GM12878 (cell line): ENCODE measurements at places on chromosomes 5 and 9. TPM values are rescaled to one million over a fixed set of nuclear protein-coding genes. Genes with fewer than 3 reads are reported as not detected.

GRCh38 chr5:130541617-130542221 lies 623.3 kb downstream of the HINT1 start:
- peak; percentile 9 for DNase-seq

DNA sequence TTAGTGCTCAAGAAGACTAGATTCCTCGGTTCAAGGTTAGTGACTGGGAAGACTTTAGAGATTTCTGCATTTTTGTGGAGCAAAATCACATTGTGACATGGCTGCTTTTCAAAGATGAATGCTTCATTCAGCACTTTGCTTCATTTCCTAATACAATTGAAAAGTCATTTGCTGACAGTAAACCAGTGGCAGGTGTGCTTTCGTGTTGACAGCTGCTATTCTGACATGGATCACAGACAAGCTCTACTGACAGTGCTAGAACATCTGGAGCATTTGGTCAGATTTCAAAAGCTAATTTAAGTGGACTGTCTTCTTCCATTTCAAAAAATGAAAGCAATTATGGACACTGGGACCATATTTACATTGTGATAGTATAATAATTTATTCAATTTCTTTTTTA lies 1060.1 kb downstream of the PTPRD start:
- no peak for DNase-seq

The HAVCR2 gene
- total RNA-seq = 5.2 and 6.5 TPM in 2 replicates

GRCh38 chr5:129966071-129966470 lies 61.8 kb downstream of the CHSY3 start:
- no peak for DNase-seq

DNA sequence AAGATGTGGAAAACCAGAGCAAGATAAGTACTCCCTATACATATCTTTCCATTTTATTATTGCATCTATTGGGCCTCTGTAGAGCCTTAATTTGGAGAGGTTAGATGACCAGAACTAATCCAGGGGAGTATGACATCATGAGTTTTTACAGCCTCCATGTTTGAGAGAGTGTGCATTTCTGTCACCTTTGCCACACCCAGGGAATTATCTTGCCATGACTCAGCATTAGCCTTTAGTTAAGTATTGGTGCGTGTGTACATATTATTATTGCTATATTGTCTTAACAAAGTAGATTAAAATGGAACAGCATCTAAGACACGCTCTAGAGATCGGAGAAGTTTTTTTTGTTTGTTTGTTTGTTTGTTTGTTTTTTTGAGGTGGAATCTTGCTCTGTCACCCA lies 27.6 kb downstream of the DIMT1 start:
- no peak for DNase-seq

The TEX48 gene
- total RNA-seq = not detected in 2 replicates

The CLTA gene
- total RNA-seq = 163 and 172 TPM in 2 replicates

DNA sequence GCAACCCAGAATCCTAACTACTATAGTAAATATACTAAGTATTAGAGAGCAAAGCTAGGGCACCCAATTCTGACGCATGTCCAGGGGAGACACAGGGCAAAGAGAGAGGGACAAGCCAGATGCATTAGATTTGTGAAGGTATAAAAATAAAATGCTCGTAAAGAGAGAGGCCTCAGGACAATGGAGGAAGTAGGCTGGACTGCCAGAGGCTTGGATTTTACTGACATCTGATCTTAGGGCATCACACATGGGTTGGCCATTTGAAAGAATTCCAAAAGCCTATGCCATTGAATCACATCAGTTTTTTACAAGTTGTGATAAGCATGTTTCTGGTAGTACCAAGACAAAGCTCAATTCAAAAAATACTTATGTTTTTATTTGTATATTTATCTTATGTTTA lies 149.3 kb upstream of the MSX2 start:
- DNase-seq = no peak

GRCh38 chr9:33202018-33202417 lies 34.9 kb upstream of the B4GALT1 start:
- DNase-seq = no peak

DNA sequence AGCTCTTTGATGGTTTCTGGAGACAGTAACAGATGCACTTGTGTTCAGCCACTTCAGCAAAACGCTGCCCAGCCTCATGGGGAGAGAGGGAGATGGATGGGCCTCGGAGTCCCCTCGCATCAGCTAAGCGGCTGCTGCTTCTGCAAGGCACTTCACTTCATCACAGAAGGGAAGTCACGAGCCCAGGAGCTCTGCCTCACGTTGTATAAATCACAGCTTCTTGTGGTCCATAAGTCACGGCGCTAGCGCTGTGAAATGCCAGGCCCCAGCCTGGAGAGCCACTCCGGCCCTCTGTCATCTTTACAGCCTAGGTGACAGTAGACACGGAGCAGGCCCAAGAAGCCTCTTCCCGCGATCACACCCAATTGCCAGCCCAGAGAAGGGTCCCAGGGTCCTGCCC lies 23.4 kb downstream of the DBH start:
- DNase-seq = no peak

DNA sequence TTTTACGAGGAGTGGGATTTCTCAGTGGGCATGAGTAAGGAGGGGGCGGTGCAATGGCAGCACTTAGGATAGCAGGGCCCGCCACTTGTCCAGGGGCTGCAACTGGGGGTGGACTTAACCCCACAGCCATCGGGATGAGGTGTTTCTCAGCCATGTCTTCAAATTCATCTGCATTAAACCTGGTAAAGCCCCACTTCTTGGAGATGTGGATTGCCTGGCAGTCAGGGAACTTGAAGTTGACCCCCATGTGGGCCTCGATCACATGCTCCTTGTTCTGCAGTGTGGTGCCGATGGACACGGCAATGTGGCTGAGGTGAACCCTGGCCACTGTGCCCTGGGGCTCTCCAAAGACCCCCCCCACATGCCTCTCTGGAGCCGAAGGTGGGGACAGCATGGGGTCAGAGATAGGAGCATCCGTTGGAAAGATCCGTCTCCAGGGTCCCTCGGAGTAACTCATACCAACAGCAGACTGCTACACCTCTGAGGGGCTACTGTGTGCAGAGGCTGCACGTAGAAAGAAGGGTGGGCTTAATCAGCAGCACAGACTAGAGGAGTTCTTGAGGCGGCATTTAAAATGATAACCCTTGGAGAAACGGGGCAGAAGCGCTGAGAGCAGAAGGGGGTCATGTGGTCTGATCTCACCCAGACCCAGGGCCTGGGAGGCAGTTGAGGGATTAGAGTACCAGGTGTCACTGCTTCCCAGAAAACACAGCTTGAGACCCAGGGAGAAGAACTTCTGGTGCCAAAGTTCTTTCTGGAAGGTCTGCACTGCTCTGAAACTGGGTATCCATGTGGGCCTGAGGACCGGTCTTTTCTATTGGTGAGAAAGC lies 141.4 kb downstream of the MTX3 start:
- DNase-seq = no peak

GRCh38 chr5:2166979-2167377 lies 284.3 kb upstream of the IRX4 start:
- no peak for DNase-seq

The CTXN3 gene
- total RNA-seq = not detected in 2 replicates

DNA sequence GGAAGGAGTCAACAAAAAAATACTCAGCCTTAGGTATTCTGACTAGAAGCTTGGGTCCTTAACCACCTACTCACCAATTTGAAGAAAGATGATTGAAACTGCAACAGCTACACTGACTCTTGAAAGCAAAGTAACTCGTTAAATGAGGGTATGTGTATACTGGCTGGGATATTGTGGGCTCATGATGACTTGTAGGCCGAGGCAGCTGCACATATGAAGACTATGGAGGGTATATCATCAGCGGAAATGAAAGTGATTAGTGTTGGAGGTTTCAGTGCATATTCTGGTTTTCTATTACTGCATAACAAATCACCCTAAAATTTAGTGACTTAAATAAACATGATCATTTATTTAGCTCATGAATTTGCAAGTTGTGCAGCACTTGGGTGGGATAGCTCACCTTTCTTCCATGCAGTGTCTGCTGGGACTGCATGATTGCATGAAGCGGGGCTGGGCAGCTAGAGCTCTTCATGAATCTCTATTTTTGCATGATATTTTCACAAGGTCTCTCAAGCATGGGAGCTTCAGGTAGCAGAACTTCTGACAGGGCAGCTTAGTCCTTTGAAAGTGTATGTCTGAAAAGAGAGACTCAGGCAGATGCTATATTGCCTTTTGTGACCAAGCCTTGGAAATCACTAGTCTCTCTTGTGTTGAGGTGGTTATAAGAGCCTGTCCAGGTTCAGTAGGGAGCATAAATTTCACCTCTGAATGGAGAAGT lies 96.1 kb upstream of the CDKN2B start:
- peak; percentile 40 for DNase-seq

DNA sequence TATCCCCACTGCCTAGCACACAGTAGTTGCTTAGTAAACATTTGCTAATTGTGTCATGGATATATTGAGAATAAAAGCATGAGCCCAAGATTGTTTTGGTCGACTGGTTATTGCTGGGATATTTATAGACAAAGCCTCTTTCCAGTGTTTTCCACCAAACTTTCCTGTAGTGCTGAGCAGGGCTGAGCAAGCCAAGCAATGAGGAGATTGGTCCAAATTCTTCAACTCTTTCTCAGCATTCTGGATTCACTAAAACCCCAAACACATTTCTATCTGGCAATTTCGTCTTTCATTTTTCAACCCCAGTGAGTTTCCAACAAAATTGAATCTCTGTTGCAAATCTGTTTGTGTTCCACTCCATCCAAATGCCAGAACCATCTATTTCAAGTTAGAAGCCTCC lies 31.9 kb upstream of the TARS1 start:
- no peak for DNase-seq

GRCh38 chr9:6051511-6051950 lies 36.1 kb upstream of the RANBP6 start:
- peak; percentile 75 for DNase-seq

- no peak for DNase-seq
Measured at GRCh38 chr5:113572716-113573115, 59.2 kb downstream of the YTHDC2 start.

GRCh38 chr9:126630458-126631237 lies 16.9 kb downstream of the LMX1B start:
- no peak for DNase-seq

- no peak for DNase-seq
Measured at GRCh38 chr9:90029996-90030395, 425.2 kb downstream of the GADD45G start.
